CMK (cell line): ENCODE measurements at places on chromosomes 3 and 15.

DNA sequence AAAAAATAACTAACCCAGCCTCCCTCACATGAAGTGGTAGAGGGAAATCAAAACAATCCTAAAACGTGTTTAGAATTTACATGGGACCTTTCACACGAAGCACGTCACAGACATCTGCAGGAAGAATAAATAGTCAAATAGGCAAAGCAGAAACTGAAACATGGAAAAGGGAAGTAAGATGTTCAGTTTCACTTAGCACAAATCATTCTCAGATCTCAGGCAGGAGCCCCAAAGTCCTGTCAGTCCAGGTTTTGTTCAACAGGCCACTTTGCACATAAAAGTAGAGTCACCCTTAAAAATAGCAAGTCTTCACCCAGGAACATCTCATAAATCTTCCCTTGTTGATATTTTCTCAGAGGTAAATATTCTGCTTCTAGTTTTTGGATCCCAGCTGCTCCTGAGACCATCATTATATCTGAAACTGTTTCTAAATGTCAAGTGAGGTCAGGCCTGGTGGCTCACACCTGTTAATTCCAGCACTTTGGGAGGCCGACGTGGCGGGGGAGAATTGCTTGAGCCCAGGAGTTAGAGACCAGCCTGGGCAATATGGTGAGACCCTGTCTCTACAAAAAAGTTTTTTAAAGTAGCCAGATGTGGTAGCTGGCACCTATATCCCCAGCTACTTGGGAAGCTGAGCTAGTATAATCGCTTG is 1.9 kb downstream of the RUBCN start:
- DNase-seq = no peak

GRCh38 chr15:78811124-78811824 is at the start of gene ADAMTS7:
Gene ADAMTS7 (minus strand): TSS chr15:78811464. CDS start chr15:78811220, 244 bp downstream.
- no peak for DNase-seq

- DNase-seq = no peak
Observed at GRCh38 chr15:70875001-70875782, 17.0 kb downstream of the THAP10 start.

- no peak for DNase-seq
Observed at GRCh38 chr3:101255441-101255840, 64.9 kb downstream of the IMPG2 start.

- DNase-seq = no peak
Observed at GRCh38 chr3:72323773-72324172, 524.5 kb downstream of the SHQ1 start.

GRCh38 chr3:196969660-196970546 is 1.3 kb upstream of the PIGZ start:
- DNase-seq = no peak

DNA sequence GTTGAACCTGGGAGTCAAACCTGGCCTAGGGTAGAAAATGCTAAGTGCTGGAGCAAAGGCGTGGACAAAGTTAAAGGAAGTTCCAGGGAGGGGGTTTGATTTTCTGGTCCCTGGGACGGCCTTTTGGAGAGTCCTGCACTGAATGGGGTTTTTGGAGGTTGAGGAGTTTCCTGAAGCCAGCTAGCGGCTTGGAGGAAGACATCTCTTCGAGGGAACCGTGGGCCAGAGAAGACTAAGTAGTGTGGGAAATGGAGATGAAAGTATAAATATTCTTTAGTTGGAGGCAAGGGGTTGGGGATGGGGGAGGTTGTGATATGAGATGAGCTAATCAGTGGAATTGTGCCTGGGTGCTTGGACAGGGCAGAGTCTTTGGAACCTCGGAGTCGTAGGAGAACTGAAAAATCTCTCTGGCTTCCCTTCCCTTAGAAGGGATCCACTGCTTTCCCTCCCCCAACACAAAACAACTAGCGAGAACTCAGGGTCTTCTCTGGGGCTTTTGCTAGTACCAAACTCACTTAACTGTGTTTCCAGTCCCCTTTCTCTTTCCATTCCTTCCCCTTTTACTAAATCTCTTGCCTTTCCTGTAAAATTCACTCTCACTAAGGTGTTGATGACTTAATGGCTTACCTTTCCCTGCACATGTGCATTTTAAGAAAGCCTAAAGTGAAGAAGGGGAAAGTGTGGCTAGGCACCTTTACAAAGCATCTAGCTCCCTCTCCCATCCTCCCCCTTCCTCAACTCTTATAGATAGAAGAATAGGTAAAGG is 1.0 kb downstream of the LPP start:
- DNase-seq = no peak

DNA sequence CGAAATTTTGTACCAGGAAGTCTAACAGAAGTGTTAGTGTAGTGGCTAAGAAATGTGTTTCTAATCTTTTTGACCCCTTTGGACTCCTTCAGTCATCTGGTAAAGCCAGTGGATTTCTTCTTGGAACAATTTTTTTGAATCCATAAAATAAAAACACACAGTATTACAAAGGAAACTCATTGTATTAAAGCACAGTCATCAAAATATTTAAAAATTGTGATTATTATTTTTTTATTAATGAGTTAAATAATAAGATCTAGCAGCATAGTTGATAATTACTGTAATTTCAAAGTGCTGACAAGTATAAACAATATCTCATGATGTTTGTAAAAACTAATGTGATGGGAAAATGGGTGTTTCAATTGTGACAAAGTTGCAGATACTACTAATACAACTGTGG is 72.2 kb upstream of the LRRC3B start:
- no peak for DNase-seq

DNA sequence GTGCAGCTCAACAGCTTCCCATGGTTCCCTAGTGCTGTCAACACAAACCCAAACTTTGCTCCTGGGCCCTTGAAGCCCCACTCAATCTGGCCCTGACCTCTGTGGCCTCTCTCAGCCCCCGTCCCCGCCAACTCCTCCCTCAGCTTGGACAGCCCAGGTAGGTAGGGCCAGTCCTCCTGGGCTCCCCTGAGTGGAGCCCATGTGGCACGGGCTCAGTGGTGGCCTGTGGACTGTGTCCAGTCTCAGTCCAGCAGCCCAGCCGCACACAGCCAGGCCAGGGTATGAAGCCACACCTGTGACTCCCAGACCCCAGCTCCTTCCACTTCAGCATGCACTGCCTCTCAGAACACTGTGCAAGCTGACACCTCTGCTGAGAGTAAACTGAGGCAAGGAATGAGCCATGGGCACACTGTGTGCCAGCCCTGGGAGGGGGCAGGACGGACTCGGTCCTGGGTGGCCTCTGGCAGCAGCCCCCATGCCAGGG is 11.5 kb downstream of the PLXND1 start:
- no peak for DNase-seq

GRCh38 chr15:99104788-99105513 is at the start of gene SYNM:
Gene SYNM (plus strand): TSS chr15:99105080. CDS start chr15:99105200, 120 bp downstream.
- DNase-seq = no peak

DNA sequence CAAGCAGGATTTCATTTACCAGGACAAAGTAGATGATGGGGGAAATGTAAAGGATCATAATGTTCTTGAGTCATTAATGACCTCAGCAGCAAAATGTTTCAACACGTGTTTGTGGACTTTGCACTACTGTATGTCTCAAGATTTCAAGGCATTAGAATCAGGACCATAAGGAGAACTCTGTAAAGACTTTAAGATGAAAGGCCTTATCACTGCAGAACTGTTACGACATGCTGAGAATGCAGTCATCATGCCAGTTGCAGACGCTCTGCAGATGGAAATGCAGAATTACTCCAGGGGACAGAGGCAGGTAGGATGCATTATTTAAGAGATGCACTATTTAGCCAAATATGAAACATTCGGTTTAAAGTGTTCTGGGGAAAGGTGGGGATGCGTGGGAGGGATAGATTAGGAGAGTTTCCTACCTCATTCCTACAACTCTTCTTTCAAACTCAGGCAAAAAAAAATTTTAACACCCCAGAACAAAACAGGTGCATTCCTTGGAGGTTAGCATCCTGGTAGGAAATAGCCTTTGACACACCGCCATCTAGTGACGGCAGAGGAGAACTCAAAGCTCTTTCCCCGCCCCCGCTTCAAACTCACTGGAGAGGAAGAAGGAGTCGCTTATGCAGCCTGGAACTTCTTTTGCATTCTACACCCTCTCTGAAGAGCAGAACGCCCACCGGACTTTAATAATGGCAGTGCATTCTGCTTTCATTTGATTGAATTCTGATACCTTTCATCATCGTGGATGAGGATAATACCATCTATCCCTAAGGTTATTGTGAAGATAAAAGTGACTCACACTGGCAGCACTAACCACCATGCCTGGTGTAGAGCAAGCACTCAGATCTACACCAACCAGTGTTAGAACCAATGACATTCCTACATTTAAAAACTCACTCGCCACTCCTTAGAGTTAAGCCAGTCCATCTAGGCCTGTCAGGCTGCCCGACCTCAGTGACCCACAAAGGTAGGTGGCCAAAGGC is 43.1 kb upstream of the TOPAZ1 start:
- DNase-seq = peak; percentile 4

GRCh38 chr15:55916666-55917409 is 76.6 kb downstream of the NEDD4 start:
- DNase-seq = no peak

DNA sequence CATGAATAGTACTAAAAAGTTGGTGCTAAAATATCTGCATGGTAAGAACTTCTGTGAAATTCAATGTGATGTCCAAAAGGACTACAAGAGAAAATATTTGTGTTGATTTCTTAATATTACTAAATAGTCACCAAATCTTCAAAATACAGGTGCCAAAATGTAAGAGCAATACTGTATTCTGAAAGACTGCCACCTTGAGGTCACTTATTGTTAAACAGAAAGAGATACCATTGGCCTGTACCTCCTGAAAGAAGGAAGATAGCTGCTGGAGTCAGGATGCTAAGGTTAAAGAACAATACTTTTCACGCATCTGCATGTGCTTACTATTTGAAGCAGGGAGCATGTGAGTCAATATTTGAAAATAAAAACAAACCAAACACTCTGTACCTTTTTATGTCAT is 72.0 kb upstream of the LSAMP start:
- DNase-seq = no peak
